LHCN-M2 (cell line): ENCODE measurements at places on chromosomes 16 and 17. TPM values are rescaled to one million over a fixed set of nuclear protein-coding genes. Genes with fewer than 3 reads are reported as not detected.

DNA sequence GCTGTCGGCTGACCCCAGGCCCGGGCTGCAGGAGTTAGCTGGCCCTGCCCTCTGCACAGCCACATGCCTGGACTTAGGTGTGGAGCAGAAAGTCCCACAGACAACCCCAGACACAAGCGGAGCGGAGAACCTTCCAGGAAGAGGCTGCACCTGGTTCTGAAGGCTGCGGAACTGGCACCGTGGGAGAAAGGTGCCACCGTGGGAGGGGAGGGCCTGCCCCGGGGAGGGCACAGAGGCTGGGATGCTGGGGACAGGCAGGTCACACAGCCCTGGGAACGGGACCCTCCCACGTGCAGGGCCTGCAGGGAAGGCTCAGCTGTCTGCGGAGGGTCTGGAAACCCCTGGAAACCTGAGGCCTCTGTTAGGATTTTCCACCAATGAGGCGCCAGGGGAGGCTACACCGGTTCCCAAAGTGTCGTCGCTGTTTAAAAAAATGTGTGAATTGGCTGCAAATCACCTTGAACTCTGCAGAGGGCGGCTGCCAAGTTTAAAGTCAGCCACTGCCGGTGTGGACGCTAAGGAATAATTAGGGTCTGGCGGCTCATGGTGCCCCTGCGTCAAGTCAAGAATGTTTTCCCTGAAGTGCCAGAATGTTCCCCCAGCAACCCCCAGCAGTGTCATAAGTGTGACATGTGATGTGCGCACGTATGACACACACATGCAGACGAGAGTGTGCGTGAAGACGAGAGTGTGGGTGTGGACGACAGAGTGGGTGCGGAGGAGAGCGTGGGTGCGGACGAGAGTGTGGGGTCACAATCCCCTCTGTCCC, 50.9 kb upstream of the PABPN1L start:
- no peak for DNase-seq

GRCh38 chr16:57020651-57021050, 31.3 kb downstream of the NLRC5 start:
- no peak for DNase-seq

DNA sequence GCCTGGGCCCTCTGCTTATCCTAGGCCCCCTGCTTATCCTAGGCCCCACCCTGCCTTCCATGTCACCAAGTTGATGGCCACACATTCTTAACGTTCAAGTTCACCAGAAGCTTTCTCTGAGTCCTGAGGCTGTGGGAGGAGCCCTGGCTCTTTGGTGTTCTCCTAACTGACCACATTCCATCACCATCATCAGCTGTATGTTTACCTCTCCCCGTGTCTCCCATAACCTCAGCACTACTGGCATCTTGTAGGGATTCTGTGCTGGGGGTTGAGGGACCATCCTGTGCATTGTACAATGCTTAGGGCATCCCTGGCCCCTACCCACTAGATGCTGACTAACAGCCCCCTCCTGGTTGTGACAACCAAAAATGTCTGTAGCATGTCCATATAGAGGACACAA, 99.3 kb downstream of the NDE1 start:
- no peak for DNase-seq

GRCh38 chr17:19247473-19247872, 10.3 kb downstream of the EPN2 start:
- DNase-seq: no peak

GRCh38 chr16:88491560-88492310, 38.7 kb downstream of the ZFPM1 start:
- DNase-seq: no peak

DNA sequence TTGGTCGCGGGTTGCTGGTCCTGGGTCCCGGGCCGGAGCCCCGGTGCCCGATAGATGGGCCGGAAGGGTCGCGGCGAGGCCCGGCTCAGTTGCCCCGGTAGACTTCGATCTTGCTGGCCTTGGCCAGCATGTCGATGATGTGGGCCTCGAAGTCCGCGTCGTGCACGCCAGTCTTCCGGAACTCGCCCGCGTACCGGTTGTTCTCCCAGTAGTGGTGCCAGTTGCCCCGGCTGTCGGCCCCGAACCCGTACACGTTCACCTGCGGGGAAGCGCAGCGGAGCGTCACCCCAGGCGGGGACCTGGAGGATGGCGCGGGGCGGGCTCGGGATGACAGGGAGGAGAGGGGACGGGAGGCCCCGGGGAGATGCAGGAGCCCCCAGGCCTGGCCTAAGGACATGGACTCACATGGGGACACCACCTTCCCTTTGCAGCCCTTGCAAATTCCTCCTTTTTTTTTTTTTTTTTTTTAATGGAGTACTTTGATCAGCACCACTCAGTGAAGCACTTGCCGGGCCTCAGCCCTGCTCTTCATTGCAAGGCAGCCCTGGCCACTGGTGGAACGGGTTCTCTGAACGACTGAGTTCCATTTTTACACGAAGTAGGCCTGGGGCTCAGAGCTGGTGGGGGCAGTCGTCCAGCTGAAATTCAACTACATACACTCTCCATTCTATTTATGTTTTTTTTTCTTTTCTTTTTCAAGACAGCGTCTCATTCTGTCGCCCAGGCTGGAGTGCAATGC, 35.1 kb downstream of the DDX19A start:
- no peak for DNase-seq

- DNase-seq: peak; percentile 66
Measured at GRCh38 chr17:49676276-49676868, 1.5 kb downstream of the SPOP start.

DNA sequence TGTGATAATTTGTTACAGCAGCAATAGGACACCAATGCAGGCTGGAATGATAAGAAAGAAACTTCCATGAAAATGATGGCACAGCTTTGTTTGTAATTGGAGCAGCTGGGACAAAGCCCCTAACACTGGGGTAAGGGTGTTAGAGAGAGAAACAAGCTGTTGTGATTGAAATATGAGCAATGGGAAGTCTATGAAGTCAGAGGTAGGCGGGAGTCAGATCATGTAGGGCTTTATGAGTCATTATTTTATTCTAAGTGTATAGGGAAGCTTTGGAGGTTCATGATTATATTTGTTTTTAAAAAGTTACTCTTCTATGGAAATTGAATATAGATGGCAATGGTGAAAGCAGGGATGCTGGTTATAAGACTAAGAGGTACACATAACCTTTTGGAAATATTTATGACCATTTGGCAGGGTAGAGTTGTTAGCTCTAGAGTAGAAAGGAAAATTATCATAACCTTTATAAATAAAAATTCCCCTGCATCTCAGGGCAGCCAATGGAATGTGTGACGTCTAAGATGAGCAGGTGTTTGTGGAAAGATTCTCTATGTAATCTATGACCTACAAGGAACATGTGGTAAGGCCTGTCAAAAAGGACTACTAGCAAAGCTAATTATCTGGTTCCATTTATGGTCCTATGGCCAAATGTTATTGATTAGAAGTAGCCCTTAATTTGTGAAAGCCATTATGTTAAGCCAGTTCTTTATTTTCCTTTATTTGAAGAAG, 85.6 kb downstream of the KCNJ2 start:
- peak; percentile 74 for DNase-seq

- DNase-seq: no peak
Measured at GRCh38 chr16:54070789-54071343, 215.7 kb downstream of the IRX3 start.

- DNase-seq: peak; percentile 50
Measured at GRCh38 chr16:13923703-13924298, 3.8 kb downstream of the ERCC4 start.

DNA sequence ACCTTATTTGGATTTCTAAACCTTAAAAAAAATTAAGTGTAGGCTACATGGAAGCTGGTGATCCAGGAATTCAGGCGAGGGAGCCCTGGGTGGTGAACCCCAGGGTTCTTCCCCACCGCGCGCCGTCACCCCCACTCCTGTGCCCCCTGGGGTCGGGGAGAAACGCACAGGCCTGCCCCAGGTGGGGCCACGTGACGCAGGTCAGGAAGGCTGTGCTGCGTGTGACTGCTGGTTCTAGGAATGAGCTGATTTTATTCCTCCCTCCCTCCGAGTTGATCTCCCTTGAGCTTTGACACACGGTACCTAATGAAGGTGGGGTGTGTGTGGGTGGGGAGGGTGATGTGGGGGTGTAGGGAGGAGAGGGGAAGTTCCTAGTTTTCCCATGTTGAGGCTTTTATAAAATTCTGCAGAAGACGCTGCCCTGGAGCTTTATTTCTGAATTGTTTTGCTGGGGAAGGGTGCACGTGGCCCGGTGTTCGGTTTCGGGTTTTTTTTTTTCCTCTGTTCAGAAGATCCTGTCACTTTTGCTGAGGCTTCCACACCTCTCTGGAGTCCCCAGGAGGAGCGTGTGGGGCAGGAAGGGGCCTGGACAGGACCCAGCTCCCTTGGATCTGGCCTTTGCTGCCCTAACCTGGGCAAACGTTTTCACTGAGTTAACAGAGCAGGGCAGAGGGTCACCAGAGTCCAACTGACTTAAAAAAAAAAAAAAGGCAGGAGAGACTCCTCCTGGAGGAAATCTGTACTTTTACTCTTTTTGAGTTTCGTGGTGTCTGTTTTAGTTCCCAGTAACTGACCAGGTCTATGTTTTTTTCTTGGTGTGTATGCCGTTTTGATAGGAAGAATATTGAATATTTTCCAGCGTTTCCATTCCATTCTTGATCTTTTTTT, 55.8 kb upstream of the GSE1 start:
- no peak for DNase-seq

The GRIN2C gene
- 0.06 TPM in 1 of 2 replicates, not detected in the other for total RNA-seq

The PLEKHH3 gene
- total RNA-seq: 18.7 and 20.4 TPM in 2 replicates

The TNK1 gene
- total RNA-seq: 0.06 TPM in 1 of 2 replicates, not detected in the other

The PRSS36 gene
- total RNA-seq: 0.40 and 0.64 TPM in 2 replicates

The ANKFY1 gene
- 21.3 and 26.5 TPM in 2 replicates for total RNA-seq

The ATP6V0A1 gene
- 38.2 and 43.8 TPM in 2 replicates for total RNA-seq
